NCI-H524 treated with DMSO at 0.1 percent for 48 hours (cell line): ENCODE measurements at places on chromosomes 7 and 10.

GRCh38 chr7:129188372-129188891 is at the start of gene SMO:
Gene SMO, plus strand, starts transcription at chr7:129188633. Its CDS starts 519 bp downstream, at chr7:129189152.
- no peak for DNase-seq

DNA sequence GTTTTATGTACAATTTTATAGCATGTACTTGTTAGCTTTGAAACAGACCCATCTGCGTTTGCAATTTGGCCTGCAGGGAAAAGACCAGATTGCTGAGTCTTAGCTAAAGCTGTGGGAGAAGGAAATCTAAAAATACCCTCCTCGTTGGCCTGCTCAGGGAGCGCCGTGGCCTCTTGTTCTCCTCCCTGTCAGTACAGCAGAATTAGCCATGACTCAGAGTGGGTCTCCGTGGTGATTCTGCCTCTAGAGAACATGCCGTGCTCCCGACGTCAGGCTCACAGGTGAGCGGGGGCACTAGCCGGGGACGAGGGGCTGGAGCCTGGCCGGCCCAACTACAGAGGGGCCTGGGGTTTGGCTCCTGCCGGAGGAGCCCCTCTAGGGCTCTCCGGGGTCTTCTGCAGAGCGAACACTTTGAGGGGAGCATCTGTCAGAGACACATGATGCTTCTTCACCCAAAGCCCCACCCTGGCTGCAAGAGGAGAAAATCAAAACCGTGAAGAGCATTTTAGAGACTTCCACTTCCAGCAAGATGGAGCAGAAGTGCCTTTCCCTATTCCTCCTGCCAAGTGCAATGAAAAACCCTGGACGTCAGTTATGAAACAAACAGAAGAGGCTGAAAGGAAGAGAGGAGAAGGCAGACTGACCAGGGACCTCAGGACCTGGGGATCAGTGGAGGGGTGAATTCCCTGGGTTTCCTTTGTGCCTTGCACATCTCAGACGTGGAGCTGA is 98.9 kb downstream of the LHPP start:
- DNase-seq = no peak

DNA sequence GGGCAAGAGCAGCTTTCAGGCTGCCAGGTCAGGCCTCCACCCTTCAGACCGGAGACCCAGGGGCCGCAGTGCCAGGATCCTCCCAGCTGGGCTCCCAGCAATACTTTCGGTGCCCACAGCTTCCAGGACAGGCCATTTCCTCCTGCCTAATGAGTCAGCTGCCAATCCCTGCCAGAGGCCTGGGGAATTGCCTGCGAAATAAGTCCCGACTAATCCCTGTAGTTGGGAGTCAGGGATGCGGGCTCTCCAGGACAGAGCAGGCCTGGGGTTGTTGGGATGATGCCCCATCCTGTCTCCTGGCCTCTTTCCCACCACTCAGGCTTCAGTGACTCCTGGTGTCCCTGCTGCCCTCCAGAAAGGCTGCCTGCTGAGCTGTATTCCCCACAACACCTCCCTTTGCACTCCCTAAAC is 143.5 kb upstream of the UNC5B start:
- no peak for DNase-seq

- no peak for DNase-seq
These were observed 166.0 kb downstream of the FANK1 start for GRCh38 chr10:126062131-126063032.

GRCh38 chr7:154427533-154427932 is 375.3 kb downstream of the DPP6 start:
- no peak for DNase-seq

GRCh38 chr7:156019776-156020565 is 207.7 kb upstream of the SHH start:
- DNase-seq = no peak

GRCh38 chr10:90587081-90587491 is 270.8 kb downstream of the HTR7 start:
- no peak for DNase-seq

DNA sequence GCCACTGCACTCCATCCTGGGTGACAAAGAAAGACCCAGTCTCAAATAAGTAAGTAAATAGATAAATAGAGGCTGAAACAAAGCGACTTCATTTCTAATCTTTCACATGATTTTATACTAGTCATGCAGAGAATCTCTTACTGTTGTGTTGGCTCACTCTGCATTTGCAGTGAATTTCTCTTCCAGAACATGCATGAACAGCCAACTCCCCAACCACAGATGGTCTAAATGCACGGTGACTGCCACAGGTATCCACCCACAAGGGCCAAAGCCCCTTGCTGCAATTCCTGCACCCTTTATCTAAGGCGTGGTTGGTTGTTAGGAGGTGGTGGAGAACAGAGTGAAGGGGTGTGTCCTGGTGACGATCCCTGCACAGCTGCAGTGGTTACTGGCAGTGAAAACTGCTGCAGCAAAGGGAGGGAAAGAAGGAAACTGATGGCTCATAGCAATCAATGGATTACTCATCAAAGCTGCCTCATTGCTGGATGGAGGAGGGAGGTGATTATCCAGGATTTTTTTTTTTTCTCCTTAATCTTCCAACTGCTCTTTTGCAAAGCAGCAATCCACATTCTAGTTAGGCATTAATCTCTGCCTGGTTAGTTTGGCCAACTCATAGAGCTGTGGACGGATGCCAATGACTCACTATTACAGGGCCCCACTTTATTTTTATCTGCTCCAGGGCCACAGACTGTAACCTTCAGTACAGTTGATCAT is 50.6 kb downstream of the PRTFDC1 start:
- DNase-seq = no peak

GRCh38 chr7:4177001-4177400 is 505.1 kb upstream of the FOXK1 start:
- no peak for DNase-seq

DNA sequence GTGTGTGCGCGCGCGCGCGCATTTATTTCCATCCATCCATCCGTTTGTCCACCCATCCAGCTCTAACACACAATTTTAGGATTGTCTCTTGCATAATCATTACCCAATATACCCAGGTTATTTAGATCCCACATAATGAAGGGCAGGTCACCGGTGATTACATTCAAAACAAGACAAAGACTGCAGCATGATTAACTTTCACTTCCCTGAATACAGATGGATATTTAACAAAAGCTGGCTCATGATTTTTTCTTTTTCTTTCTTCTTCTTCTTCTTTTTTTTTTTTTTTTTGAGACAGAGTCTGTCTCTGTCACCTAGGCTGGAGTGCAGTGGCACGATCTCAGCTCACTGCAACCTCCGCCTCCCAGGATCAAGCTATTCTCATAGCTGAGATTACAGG is 86.2 kb downstream of the SH3PXD2A start:
- DNase-seq = no peak

- DNase-seq = no peak
These were observed 52.6 kb downstream of the LRRC72 start for GRCh38 chr7:16579216-16579615.

DNA sequence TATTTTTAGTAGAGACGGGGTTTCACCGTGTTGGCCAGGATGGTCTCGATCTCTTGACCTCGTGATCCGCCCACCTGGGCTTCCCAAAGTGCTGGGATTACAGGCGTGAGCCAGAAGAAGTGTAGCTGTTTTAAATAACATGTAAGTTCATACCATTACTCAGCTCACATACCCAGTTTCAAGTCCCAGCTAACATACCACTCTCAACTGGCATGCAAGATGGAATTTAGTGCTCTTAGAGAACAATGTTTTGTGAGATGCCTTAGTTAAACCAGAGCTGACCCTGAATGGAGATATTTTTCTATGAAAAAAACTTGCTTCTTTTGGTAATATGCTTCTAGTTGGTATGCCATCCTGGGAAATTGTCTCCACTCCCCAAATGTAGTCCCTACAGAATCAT is 37.3 kb downstream of the HBP1 start:
- no peak for DNase-seq

DNA sequence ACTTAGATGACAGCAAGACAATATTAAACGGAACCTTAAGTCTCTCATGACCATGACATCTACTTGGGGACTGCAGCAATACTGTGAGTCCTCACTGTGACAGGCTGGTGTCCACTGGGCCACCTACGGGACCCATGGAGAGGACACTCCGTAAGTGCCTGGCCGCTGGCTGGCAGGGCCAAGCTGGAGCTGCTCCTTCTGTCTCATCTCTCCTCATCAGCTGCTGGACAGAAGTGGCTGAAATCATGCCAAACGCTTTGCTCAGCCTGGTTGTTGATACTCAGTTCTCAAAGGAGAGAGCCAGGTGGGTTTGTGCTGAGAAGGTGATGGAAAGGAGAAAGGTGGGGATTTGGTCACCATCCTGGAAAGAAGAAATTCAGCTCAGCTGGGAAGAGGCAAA is 33.3 kb downstream of the AFAP1L2 start:
- DNase-seq = no peak

DNA sequence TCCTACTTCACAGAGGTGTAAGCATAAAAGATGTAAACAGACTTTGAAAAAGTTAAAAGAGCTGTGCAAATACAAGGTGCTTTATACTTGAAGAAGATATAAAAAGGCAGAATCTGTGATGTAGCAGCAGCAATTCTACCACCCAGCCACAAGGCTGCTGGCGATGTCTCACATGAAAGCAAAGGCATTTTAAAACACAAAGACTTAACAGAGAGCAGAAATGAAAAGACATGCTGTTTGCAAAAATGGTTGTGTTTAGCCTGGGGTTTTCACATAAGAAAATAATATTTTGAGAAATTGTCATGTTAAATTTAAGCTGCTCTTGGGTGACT is 85.5 kb upstream of the ZNF800 start:
- no peak for DNase-seq

DNA sequence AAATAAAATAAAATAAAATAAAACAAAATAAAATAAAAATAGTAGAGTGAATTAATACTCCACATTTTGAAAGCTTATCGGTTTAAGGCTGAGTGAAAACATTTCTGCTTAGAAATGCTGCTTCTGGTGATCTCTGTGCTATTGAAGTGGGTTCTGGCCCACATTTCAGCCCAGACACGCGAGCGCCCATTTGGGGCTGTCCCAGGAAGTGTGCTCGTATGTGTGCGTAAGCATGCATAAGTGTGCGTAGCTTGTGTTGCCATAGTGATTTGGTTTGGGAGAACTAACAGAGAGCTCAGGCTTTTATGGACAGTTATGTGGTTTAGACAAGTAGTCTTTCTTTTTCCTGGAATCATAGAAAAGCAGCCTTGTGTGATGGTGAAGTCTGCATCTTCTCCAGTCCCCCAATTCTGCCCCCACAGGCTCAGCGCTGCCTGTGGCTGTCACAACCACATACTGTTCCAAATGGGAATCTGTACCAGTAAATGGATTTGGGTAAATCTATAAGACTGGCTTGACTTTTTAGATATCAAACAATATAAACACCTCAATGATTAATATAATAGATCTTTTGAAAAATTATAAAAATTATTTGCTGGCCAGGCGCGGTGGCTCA is 29.8 kb upstream of the PURB start:
- DNase-seq = no peak

DNA sequence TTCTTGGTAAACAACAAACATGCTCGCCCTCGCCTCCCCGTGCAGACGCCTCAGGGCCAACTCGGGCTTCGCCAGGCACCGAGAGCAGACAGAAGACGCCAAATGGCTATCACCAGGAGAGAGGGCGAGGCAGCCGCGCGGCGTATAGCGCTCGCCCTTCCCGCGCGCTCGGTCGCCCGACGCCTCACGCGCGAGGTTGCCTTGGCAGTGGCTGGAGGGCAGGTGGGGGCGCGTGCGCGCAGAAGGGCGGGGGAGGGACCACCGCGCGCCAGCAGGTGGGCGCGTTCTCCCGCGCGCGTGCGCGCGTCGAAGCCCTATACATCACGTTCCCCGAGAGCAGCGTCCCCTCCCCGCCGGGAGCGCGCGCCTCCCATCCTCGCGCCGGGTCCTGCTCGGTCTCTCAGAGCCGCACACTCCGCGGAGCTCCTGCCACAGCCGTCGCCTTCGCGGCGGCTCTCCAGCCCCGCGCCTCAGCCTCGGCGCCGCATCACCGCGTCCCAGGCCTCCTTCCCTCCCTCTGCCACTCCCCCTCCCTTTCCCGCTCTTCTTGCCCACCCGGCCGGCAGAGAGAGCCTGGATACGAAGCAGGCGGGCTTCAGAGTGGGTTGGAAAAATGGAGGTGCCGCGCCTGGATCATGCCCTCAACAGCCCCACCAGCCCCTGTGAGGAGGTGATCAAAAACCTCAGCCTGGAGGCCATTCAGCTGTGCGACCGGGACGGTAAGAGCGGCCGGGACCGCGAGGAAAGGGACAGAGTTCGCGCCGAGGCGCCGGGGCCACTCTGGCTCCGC is at the start of gene PHYHIPL:
Gene PHYHIPL, plus strand, starts transcription at position 403 of the 790 bp plus-strand sequence. Its CDS starts 211 bp downstream, at position 614.
- DNase-seq = no peak

- DNase-seq = no peak
These were observed 633.5 kb upstream of the ANKRD30A start for GRCh38 chr10:36491926-36492325.

GRCh38 chr10:8331387-8331786 is 276.9 kb downstream of the GATA3 start:
- DNase-seq = no peak

GRCh38 chr10:69624245-69624786 is 5.7 kb upstream of the FAM241B start:
- no peak for DNase-seq

GRCh38 chr7:40587419-40587818 is 452.6 kb downstream of the SUGCT start:
- DNase-seq = no peak
